ENCODE measurements at places on chromosomes 3 and 15.

DNA sequence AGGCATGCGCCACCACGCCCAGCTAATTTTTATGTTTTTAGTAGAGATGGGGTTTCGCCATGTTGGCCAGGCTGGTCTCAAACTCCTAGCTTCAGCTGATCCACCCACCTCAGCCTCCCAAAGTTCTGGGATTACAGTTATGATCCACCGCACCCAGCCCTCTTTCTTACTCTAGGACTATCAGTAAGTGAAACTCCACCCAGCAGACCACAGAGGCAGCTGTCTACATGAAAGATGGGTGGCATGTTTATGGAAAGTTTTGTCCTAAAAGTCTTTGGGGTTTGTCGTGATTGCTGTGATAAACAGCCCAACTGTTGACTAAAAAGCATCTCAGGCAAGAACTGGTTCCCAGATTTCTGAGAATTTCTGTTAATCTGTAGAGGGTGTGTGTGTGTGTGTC is 10.9 kb downstream of the ARL6IP5 start:
- DNase-seq, result no peak

DNA sequence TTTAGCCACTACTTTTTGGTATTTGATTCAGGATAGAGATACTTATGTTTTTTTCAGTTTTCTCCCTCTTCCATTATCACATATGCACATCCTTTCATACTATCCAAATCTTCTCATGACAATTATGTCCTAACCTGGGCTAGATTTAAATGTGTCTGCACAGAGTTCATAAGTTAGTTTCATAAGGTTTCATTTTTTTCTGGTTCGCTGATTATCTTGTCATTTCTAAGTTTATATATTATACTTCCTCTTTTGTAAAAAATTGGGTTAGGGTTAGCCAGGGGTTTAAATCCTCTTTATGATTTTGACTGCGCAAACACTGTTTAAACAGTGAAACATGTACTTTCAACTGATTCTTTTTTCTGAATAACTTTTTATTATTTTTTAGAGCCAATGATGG is 148.6 kb downstream of the SST start:
- no peak for DNase-seq

- DNase-seq, result no peak
Measured at GRCh38 chr3:59388555-59389270, 338.9 kb upstream of the CFAP20DC start.

- DNase-seq, result no peak
Measured at GRCh38 chr15:68224108-68224507, 5.4 kb downstream of the CLN6 start.

All from stimulated activated CD4-positive, alpha-beta T cell treated with anti-CD3 and anti-CD28 coated beads, TNF-alpha, amount 100 ng/mL, for 4 hours (primary cell).